Renal pelvis (tissue), 12 donors: ENCODE measurements at places on chromosomes 7 and 10. TPM values are rescaled to one million over a fixed set of nuclear protein-coding genes. Genes with fewer than 3 reads are reported as not detected.

CD36 gene
- 22.6 TPM for polyA plus RNA-seq

FKBP6 gene
- polyA plus RNA-seq = 0.28 TPM

MOGAT3 gene
- polyA plus RNA-seq = 0.83 TPM

LIPM gene
- not detected for polyA plus RNA-seq

KLF14 gene
- 0.47 TPM for polyA plus RNA-seq

SLC13A1 gene
- polyA plus RNA-seq = 28.3 TPM

TAS2R3 gene
- polyA plus RNA-seq = 1.6 TPM

BEND7 gene
- polyA plus RNA-seq = 28.4 TPM

NFE2L3 gene
- 25.2 TPM for polyA plus RNA-seq

CUBN gene
- polyA plus RNA-seq = 254 TPM

NPFFR1 gene
- 0.17 TPM for polyA plus RNA-seq

CNPY1 gene
- polyA plus RNA-seq = not detected

OPN4 gene
- polyA plus RNA-seq = not detected
